ENCODE measurements at places on chromosomes 12 and 14.

DNA sequence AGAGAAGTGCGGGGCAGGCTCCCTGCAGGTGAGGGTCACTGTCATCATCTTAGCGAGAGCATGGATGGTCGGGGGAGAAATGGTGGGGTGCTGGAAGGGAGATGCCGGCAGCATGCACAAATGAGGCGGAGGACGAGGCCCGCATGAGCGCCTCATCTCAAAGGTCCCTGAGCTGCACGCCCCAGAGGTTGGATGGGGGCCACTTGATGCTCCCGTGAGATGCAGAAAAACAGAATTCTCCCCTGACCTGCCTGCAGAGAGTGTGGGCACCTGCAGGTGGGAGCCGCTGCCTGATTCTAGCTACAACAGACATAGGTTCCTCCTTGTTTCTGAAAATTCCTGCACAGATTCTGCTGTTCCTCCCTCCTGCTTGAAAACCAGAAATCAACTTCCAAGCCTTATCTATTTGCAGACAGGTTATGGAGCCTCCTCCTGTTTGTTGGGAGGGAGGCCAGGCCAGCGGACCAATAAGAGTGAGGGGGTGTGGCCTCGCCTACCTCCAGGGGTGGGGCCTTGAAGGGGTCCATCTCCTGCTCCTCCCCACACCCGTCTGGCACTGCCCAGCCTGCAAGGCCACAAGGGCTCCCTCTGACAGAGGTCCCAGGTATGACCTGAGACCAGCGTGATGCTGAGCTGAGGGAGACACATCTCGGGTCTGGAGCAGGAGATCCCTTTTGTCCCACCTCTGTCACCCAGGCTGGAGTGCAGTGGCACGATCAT lies 67.2 kb downstream of the KDM2B start:
- no peak for DNase-seq

GRCh38 chr14:20661197-20661596 lies 19.7 kb upstream of the OR6S1 start:
- DNase-seq = no peak

GRCh38 chr12:75657831-75658230 lies 146.4 kb upstream of the KRR1 start:
- no peak for DNase-seq

- DNase-seq = no peak
These were observed 6.4 kb downstream of the GNS start for GRCh38 chr12:64752833-64753238.

Measured in nucleus accumbens (tissue), 56 donors.